Renal cortex interstitium (tissue), 15 donors: ENCODE measurements at places on chromosomes 7 and 10. TPM values are rescaled to one million over a fixed set of nuclear protein-coding genes. Genes with fewer than 3 reads are reported as not detected.

The EBLN1 gene
- polyA plus RNA-seq, result not detected

DNA sequence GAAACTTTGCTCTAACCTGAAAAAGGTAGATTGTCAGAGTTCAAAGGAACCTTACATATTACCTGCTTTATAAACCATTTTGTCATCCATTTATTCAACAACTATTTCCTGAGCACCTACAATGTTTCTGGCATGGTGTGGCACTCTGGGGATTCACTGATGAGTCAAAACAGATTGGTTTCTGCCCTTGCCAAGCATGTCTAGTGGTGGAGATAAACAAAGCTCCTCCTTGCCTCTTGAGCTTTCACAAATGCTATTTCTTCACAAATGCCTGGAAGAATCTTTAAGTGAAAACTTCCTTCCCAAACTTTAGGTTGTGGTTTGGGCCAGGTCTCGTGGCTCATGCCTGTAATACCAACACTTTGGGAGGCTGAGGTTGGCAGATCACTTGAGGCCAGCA lies 85.1 kb upstream of the RELN start:
- no peak for DNase-seq

The SEMA3C gene
- polyA plus RNA-seq, result 31.8 TPM

- DNase-seq, result no peak
Measured at GRCh38 chr7:141700848-141701371, 1.1 kb downstream of the DENND11 start.

DNA sequence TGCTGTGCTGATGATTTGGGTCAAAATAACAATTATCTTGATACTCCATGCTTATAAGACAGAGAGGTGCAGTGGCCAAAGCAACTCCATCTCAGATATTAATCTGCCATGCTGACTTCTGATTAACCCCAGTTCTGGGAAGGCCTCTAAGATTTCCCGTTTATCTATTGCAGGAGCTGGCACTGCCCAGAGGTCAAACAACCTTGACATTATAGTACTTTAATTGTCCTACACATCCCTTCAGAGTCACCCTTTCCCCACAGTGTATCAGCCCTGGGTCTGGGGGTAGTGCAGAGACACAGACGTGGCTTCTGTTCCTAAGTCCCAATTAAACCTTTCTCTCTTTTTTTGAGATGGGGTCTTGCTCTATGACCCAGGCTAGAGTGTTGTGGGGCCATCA lies 63.8 kb downstream of the PARD3 start:
- DNase-seq, result no peak

The TAS2R60 gene
- not detected for polyA plus RNA-seq

DNA sequence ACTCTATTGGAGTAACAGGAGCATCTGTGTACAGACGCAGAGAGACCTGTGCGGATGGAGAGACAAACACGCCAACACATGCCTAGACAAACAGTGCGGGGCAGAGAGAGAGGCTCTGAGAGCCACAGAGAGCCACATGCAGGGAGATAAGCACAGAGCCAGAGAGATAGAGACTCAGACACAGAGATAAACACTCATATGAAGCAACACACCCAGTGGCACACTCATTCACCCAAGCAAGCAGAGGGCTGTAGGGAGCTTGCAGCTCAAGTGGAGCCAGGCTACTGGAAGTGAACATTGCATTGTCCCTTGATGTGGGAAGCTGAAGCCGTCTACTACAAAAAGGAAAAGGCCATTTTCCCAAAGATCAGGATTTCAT lies 46.6 kb upstream of the PODXL start:
- DNase-seq, result no peak

DNA sequence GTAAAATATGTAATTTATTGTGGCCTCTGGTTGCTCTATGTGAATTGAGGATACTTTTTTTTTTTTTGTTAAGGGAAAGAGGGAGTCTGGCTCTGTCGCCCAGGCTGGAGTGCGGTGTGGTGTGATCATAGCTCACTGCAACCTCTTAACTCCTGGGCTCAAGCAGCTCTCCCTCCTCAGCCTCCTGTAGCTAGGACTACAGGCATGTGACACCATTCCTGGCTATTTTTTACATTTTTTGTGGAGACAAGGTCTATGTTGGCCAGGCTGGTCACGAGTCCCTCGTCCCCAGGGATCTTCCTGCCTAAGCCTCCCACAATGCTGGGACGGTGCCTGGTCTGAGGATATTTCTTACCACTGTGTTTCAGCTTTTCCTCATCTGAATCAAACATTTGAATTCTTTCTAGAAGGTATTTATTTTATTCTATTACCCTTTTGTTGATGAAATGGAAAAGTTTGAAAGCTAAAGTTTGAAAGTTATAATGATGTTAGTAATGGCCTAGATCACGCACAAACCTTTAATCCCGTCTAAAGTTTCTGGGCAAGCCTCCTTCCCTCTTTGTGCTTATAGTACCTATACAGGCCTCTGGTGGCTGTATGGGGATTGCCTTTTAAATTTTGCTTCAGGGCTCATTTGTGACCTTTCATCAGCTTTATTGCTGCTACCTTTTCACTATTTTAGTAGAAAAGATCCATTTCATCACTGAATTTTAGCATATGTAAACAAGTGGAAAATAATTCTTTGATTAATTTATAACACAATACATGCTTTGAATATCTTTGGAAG lies 2.0 kb downstream of the IFRD1 start:
- DNase-seq, result no peak

The PLAC9 gene
- polyA plus RNA-seq, result 29.3 TPM

DNA sequence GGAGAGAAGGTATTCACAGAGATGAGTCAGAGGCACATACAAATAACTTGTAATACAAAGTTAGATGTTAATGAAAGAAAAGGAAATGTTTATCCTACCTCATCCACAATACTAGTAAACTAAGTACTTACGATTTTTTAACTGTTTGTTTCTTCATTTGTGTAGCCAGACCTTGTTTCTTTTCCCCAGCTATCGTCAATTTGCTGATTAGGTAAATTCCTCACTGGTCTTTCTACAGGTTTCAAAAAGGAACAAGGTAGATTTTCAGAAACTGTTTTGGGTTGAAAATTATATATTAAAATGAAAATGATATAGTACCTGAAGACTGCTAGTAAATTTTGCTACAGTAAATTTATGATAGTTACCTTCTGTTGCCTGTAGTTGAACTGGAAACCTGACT lies 56.6 kb downstream of the PON1 start:
- no peak for DNase-seq

The POLR3A gene
- polyA plus RNA-seq, result 18.8 TPM

- DNase-seq, result no peak
Measured at GRCh38 chr7:74187915-74188675, 13.9 kb downstream of the EIF4H start.

DNA sequence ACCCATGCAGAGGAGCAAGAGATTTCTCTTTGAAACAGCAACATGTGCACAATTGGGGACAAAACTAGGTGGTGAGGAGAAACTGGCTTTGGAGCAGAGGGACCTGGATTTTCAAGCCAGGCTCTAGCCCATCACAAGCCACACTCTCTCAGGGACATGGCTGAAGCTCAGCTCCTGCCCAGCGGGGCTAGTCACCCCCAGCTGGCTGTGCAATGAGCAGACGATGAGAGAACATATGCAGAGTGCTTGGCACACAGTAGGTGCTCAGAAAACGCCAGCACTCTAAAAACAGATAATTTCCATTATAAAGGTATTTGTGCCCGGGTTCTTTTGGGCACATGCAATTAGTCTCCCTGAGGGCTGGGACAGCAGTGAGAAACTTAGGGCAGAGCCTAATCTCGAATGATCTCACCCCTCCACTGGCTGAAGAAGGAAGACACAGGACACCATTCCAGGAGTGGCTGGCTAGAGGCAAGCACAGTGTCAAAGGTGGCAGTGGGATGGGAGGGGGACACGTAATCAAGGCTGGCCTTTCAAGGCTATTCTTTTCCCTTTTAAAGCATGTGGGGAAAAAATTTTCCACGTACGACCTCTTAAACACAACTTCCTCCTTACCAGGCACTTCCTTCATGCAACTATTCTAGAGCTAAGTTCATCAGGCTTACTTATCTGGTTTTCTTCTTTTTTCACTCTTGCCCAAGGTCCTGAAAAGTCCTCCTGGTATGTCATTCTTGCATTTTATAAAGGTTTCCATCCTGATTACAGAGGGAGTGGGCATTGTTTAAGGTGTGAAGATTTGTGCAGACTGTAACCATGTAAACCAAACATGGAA lies 15.1 kb downstream of the FAM53B start:
- no peak for DNase-seq

DNA sequence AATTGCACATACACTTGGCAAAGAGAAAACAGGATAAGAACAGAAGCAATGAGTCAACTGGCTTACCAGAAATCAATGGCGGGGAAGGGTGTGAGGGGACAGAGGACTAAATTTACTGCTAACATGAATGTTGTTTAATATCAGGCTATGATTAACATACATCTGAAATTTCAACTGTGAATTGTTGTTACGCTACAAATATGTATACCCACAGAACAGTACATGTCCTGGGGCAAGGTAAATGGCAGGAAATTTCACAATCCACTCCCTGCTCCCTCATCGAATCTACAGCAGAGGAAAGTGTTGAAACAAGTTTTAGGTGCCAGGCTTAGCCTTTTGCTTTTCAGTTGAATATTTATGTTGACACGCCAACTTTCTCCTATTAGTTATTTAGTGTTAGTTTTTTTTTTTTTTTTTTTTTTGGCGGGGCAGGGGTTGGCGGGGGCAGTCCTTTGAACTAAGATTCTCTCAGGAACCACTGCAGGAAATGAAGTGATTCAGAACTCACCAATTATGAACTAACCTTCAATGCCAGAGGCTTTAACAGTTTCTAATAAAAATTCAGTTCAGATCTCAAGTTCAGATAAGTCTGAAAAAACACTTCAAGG lies 99.0 kb downstream of the UBE2H start:
- no peak for DNase-seq

GRCh38 chr10:110973400-110973799 lies 54.0 kb downstream of the SHOC2 start:
- no peak for DNase-seq

The NUTM2E gene
- polyA plus RNA-seq, result 0.51 TPM

GRCh38 chr7:17557251-17557671 lies 258.8 kb downstream of the AHR start:
- no peak for DNase-seq

DNA sequence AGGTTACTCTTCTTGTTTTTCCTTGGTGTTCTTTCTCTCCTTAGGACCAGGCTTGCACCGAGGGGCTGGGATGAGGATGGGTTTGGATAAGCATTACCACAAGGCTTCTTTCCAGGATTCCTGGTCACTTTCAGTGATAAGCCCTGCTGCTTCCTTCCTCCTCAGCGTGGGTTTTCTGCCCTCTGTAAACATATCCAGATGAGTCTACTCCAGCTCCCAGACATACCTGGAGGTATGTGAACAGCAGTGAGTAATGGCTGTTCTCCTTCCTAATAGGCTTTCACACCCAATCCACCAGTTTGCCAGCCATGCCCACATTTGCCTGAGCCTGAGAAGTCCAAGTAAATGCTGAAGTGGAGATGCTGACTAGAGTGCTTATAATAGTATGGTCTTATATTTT lies 229.8 kb upstream of the YAE1 start:
- no peak for DNase-seq

DNA sequence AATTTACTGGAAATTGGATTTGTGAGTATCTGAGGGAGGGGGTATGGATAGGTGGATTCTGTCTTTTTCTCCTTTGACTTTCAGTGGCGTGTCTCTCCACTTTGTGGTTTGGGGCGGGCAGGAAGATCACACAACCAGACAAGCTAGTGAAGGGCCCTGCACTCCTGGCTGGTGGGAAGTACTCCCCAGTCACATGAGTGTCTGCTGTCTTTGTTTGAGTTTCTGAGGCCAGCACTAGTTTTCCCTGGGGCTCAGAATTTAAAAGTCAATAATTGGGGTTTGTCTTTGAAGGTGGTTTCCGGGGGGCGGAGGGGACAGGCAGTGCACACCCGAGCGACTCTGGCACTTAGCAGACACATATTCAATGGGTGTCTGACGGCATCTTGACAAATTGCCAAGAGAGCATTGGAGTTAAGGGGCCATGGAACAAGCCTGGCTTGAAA lies 120.1 kb downstream of the WDFY4 start:
- DNase-seq, result no peak

- DNase-seq, result no peak
Measured at GRCh38 chr10:80523773-80524172, 13.9 kb upstream of the SH2D4B start.

DNA sequence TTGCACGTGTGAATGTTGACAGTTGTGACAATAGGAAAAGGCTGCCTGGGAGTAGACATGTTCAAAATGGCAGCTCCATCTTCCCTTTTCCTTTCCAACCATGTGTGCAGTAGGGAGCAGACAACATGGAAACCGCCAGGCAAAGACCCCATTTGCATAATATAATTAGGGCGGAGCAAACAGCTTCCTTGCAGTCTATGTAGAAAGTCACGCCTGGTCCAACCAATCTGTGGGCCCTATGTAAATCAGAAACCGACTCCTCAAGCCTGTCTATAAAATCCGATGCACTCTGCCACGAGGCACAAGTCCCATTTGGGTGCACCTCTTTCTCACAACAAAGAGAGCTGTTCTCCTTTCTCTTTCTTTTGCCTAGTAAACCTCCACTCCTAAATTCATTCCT lies 19.6 kb downstream of the NEBL start:
- DNase-seq, result no peak

- no peak for DNase-seq
Measured at GRCh38 chr7:130274296-130274695, 7.6 kb downstream of the CPA2 start.

GRCh38 chr10:43212043-43212721 lies 54.7 kb downstream of the RASGEF1A start:
- no peak for DNase-seq

DNA sequence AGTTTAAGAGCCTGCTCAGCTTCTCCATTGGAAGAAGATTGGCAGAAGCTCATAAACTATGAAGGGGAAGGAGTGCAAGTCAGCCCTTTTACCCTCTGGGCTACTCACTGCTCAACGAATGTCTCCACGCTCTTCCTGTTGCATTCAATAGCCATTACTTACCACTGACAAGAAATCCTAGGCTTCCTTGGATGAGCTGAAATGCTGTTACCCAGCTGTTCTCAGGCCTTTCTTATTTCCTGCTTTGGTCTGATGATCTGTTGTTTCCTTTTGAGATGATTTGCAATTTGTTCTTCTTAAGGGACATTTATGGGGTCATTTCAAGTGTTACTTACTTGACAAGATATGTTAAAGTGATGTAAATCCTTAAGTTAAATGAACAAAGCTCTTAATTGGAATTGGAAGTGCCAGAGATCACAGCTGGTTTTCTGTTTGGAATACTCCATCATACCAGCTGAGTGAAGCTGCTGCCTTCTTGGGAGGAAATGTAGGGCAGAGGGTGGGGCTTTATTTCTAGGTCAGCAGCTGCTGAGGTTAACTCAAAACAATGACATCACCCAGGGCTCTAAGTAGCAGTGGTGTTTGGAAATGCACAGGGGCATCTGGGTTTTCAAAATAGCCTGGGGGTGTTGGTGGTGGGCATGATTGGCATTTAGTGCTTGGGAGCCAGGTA lies 170.0 kb downstream of the PRKCQ start:
- no peak for DNase-seq

The RAB19 gene
- polyA plus RNA-seq, result 3.3 TPM

DNA sequence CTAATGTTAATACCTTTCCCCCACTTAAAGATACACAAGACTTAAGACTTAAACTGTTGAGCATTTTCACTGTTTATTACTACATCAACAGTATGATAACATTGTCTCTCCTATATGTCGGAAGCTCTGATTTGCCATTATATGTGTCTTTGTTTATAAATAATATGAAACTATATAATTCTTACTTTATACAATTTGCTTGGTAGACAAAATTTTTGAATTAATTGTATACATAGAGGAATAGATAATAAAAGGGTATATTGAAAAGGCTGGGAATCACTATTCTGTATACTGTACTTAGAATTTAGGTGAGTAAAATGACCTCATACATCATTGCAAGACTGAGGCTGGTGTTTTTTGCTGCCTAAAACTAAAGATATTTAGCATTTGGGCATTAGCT lies 82.1 kb upstream of the HDAC9 start:
- DNase-seq, result no peak
